Putamen (tissue), 1 donor: ENCODE measurements at places on chromosomes 12 and 14.

GRCh38 chr14:25394791-25395391 is 344.9 kb upstream of the STXBP6 start:
- no peak for DNase-seq

DNA sequence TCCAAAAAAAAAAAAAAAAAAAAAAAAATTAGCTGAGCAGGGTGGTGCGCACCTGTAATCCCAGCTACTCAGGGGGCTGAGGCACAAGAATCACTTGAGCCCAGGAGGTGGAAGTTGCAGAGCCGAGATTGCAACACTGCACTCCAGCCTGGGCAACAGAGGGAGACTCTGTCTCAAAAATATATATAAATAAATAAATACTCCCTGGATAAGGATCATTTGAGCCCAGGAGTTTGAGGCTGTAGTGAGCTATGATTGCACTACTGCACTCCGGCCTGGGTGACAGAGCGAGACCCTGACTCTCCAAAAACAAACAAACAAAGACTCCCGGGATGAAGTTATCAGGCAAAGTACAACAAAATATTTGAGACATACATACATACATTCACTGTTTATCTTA is 3.3 kb upstream of the NAA25 start:
- DNase-seq: no peak

GRCh38 chr14:35201066-35201465 is 78.7 kb downstream of the PRORP start:
- DNase-seq: no peak

- DNase-seq: no peak
These were observed 79.9 kb downstream of the LLPH start for GRCh38 chr12:66050610-66051009.

DNA sequence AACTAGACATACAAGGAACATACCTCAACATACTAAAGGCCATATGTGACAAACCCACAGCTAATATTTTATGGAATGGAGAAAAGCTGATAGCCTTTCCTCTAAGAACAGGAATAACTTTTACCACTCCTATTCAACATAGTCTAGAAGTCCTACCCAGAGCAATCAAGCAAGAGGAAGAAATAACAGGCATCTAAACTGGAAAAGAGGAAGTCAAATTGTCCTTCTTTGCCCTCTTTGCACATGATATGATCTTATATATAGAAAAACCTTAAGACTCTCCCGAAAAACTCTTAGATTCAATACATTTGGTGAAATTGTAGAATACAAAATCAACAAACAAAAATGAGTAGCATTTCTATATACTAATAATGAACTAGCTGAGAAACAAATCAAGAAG is 110.0 kb downstream of the ATP23 start:
- DNase-seq: no peak

GRCh38 chr12:31217356-31218130 is 108.4 kb downstream of the SINHCAF start:
- no peak for DNase-seq

GRCh38 chr12:91240386-91241095 is 57.9 kb upstream of the DCN start:
- DNase-seq: no peak

DNA sequence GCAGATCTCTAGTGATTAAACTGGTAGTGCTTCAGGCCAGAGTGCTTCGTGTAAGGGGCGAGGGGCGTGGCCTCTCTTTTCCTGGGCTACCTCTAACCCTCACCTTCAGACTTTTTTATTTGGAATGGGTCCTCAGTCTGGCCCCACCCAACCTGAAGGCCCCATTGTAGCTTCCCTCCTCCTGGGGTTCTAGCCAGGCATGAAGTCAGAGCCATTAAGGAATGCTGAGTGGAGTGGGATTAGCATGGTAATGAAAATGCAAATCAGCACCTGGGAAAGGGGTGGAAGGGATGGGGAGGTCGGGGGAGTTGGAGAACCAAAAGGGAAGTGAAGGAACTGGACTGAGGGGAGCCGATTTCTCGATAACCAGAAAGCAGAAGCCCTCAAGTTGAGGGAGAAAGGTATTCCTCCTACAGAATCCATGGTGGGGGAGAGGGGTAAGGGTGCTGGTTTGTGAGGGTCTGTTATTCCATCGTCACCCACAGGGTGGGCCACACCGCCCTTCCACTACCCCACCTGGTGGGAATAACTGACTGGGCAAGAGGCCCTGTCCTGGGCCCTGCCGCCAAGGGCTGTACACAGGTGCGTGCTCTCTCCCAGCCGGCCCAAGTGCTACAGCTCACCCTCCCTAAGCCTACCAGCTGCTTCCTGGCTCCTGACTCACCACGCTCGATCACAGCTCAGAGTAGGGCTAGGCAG is 14.1 kb downstream of the ZFHX2 start:
- no peak for DNase-seq

GRCh38 chr12:49261721-49262120 is 3.2 kb upstream of the TUBA1C start:
- DNase-seq: no peak

DNA sequence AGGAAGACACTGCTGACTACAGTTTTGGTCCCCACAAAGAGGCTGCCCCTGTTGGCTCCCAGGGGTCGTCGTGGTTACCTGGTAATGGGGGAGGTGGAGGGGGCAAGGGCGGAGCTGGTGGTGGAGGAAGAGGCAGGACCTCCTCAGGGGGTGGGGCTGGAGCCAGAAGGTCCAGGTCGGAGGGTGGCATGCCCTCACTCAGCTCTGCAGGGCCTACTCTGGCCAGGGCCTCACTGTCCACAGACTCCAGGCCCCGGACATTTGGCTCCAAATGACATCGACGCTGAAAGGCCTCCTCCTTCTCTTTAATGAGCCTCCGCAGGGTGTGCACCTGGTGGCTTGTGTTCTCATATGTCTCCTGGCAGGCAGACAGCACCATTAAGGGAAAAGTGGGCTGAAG is 28.5 kb downstream of the PRPF40B start:
- no peak for DNase-seq

DNA sequence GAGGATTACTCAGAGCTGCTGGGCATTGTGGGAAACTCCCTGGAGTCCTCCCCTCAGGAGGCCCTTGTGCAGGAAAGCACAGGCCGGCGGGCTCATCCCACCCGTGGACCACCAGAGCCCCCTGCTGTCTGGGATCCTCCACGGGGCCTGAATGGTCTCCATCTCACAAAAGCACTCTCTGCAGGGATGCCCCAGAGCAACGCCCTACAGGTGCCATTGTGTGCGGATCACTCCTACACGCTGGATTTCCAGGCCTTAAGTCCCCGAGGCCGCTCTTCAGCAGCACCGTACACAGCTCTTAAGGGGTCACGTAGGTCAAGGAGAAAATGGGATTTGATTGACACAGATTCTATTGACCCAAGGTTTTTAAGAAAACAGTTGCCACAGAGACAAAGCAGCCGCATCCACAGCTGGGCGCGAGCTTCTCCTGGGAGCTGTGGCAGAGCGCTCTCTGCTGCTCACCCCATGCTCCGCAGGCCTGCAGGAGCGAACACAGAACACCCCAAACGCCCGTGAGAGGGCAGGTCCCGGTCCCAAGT is 36.7 kb upstream of the RIMBP2 start:
- DNase-seq: no peak

GRCh38 chr12:25469368-25469767 is 83.7 kb downstream of the LMNTD1 start:
- DNase-seq: no peak

DNA sequence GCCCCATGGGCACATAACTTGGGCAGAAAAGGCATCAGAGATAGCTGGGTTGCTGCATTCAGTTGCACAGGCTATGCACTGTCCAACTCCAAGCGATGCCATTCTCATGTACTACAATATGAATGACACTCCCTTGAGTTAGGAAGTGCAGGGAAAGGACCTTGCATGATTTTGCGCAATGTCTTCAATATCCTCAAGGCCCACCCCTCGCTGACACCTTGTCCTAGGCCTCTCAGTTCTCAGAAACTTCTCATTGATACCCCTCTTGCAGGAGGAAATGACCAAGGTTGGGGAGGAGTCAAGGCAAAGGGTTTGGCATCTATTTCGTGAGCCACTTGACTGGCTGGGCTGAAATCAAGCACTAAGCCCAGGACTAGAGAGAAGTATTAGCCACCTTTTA is 70.4 kb downstream of the ARL6IP4 start:
- no peak for DNase-seq

DNA sequence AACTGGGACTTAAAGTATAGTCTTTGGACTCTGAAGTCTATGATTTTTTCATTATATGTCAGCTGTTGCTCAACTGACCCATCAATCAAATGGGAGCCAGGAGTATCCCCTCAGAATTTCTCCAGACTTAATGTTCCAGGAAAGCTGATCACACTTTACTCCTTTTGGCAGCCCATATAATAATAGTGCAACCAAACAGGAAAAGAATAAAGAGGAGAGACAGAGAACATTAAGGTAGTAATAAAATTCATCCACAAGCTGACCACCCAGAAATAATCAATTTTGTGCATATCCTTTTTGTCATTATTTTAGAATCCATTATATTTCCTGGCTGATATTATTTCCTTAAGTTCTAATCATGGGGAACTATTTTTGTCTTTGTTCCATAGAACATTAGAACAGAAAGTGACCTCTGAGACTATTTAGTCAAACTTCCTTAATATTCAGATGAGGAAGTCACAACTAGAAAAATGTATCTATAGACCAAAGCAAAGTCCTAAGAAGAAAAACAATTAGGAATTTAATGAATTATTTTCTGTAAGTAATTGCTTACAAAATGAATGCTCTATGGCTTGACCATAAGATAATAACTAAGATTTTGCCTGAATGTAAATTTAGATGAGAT is 238.1 kb upstream of the SEL1L start:
- no peak for DNase-seq

GRCh38 chr12:96221391-96221790 is 27.2 kb downstream of the ELK3 start:
- DNase-seq: no peak

DNA sequence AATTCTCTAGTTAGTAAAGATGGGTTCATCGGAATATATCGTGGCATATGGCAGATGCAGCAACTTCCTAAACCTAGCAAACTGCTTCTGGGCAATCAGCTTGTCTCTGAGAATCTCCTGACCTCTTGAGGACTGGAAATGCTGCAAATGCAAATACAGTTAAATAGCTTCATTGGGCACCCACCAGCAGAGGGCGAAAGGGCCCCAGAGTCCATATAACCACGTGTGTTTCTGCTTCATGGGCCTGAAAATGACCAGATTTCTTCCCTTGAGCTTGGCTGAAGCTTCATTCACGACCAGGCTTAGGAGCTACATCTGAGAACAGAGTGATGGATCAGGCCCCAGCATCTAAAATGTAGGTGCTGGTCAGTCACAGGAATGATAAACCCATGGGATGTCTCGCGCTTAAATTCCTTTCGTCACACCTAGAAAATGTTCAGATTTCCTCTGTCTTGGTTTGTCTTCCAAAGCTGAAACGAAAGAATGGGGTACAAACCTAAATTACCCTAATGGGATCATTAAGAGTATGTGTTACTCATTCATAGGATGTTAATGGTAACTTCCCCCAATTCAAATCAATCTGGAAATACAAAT is 1482.5 kb upstream of the TMEM132C start:
- no peak for DNase-seq

- DNase-seq: no peak
These were observed 1635.4 kb upstream of the FLRT2 start for GRCh38 chr14:83894568-83894967.

DNA sequence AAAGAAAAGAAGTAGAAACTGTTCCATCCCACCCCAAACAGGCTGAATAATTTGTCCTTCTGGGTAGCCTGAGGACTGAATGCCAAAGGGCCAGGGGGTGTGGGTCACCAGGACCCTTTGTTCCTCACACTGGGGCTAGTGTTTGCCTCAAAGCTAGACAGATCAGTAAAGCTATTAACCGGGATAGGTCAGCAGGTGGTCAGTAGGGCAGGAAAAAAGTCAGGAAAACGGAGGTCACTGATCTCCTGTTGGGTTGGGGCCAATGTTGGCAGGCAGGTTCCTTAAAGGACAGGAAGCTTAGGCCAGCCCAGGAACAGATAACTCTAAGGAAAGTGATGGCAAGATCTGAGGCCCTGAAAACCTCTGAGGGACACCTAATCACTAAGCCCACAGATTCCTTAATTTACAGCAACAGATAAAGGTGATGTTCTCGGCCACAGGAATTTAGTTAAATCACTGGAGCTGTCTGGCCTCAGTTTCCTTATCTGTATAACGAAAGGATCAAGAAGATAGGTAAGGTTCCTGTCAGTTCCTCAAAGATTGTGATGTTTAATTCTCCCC is 22.7 kb upstream of the TMPO start:
- DNase-seq: no peak

GRCh38 chr12:73057428-73057827 is 785.3 kb downstream of the TRHDE start:
- DNase-seq: no peak

GRCh38 chr14:89702073-89702875 is 252.3 kb downstream of the EFCAB11 start:
- DNase-seq: peak; percentile 20

DNA sequence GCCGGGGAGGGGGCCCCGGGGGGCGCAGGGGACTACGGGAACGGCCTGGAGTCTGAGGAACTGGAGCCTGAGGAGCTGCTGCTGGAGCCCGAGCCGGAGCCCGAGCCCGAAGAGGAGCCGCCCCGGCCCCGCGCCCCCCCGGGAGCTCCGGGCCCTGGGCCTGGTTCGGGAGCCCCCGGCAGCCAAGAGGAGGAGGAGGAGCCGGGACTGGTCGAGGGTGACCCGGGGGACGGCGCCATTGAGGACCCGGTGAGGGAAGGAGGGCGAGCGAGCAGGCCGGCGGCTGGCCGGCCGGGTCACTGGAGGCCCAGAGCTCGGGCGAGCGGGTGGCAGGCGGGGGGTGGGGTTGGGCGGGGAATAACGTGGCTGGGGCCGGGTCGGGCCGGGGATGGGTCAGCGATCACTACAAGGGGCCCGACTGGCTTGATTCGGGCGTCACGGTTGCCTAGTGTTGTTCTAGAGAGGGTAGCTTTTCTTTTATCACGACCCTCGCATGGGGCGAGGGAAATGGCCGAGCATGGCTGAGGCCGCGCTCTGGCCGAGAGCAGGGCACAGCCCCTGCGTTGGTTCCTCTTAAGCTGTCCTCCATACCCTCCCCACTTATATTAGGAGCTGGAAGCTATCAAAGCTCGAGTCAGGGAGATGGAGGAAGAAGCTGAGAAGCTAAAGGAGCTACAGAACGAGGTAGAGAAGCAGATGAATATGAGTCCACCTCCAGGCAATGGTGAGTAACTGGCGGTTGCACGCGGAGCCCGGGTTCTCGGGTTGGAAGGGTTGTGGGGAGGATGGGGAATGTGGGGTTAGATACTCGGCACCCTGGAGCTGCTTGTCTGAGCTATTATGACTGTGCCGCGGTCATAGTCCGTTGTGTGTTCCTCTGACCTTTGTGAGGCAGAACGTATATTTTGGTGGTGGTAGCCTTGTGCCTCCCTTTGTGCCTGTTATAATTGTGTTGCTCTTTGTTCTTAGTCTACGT is 603 bp downstream of the PABPN1 start:
- no peak for DNase-seq

DNA sequence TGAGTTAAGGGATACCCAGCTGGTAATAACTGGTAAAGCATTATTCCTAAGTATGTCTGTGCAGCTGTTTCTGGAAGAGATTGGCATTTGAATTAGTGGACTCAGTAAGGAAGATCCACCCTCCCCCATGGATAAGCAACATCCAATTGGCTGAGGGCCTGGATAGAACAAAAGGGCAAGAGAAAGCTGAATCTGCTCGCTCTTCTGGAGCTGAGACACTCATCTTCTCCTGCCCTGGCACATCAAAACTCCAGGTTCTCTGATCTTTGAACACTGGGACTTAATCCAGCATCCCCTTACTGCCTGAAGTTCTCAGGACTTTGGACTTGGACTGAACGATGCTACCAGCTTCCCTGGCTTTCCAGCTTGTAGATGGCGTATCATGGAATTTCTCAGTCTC is 63.1 kb upstream of the CNOT2 start:
- DNase-seq: peak; percentile 82

- DNase-seq: no peak
These were observed 180.5 kb downstream of the DAD1 start for GRCh38 chr14:22408547-22408946.

GRCh38 chr12:124757329-124757728 is 106.3 kb downstream of the SCARB1 start:
- no peak for DNase-seq
